ENCODE measurements at places on chromosomes 4 and X.

GRCh38 chr4:134174271-134174670, 27.3 kb downstream of the PABPC4L start:
- no peak for DNase-seq

DNA sequence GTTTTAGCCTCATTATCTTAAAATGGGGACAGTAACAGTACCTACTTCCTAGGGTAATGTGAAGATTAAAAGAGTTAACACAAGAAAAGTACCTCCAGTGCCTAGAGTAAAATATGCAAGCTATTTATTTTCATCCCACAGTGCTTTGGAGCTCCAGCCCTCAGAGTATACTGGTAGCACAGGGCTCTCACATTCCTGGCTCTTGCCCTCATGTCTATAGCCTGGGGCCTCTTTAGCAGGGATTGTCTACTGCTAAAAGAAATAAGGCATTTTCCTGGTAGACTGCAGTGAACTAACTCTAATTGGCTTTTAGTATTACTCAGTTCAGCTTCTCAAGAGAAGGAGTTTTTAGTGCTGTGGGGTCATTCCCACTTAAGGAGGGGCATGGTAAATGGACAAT, 60.8 kb downstream of the RRAGB start:
- no peak for DNase-seq

GRCh38 chr4:156767911-156768415, 203.6 kb downstream of the PDGFC start:
- no peak for DNase-seq

DNA sequence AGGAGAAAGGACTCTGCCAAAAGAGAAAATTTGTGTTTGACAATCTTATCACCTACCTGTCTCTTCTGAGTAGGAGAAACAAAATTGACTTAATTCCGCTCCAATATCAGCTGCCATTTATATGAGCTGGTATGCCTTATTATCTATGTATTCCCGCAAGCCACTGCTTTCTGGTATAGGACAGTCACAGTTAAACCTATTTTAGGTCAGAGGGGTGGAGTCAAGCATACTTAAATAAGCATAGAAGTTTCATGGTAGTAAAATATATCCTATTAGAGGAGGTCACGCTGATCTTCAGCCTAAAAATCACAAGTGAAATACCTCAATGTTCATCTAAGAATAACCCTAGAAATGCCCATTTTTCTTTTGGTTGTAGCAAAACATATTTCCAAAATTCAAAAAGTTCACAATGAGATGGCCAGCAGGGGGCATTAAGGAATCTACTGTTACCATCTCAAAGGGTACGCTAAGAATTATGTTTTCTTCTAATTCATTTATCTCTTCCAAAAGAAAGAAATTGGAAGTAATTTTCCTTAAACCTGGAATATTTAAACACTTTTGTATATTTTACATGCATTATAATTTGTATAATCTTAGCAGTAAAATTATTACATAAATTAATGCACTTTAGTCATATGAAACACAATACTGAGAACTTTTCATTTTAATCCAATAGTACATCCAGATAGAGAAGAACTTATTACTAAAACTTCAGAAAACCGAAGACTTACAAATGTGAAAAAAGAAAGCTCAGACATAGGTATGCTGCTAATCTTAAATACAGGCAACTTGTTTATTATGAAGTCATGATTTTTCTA, 10.5 kb downstream of the PPAT start:
- no peak for DNase-seq

DNA sequence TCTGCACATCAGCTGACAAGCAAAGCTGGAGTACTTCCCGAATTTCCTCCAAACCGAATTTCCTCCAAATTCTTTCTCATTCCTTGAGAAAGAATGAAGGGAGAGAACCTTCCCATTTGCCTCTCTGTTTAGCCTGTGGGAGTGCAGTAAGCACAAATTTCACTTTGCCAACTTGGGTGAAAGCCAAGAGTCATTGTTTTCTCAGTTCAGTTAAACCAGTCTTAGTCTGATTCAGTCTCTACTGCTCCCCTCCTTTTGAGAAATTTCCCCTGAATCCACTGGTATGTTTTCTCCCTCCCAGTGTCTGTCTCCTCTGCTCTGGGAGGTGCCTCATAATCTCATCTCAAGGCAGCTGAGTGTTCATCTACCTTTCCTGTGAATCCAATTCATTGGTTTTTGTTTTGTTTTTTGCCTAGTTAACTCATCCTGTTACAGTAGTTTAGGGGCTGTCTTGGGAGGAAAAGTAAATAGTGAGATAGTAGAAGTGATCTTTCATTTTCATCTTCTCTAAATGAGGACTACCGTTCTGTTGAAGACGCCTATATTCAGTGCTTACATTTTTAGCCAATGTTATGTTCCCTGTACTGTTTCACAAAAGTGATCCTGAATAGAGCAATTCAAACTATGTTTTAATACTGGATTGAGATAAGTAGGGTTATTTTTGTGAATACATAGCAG, 49.0 kb downstream of the SYTL5 start:
- DNase-seq, result no peak

DNA sequence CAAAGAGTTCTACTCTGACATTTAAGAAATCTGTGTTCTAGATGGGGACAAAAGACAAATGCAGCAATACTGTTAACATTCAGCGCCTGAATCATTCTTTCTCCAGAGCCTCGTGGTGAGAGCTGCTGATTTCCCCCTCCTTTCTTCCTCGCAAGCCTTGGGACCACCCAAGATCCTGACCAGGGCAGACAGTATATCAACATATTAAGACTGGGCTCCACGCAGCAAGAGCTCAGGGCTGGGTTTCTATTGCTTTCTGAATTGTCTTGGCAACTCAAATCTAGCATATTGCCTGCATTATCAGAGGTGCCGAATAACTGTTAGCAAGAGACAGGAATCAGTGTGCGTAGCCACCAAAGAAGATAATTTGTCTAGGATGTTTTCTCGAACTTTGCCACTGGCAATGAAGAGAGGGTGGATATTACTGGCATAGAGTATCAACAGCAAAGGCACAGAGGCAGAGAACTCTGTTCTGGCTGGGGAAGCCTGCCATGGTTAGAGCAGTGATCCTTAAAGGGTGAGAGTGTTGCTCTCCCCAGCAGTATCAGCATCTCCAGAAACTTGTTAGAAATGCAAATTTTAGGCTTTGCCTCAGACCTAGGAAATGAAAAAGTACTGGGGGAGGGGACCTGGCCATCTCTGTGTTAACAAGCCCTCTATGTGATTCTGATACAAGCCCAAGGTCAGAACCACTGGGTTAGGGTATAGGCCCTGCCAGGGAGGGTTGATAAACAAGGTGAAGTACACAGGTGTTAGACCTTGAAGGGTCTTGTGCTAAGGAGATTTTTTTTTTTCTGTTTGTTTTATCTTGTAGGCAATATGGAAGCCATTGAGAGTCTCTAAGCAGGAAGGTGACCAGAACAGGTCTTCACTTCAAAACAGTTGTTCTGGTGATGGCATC, 46.2 kb upstream of the MID1IP1 start:
- no peak for DNase-seq

DNA sequence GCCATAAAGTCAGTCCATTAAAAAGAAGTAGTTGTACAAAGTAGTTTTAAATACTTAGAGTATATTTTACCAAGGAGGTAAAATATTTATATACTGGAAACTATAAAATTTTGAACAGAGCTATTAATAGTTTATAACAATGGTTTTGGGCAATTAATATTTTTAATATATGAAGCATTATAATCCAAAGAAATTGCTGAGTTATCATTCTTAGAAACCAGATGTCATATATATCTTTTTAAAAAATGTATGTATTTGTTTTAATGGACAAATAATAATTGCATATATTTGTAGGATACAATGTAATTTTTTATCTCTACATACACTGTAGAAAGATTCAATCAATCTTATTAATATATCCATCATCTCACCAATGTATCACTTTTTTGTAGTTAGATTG, 207.8 kb downstream of the CXXC4 start:
- no peak for DNase-seq

GRCh38 chrX:69028761-69029120, 136.5 kb downstream of the PJA1 start:
- no peak for DNase-seq

DNA sequence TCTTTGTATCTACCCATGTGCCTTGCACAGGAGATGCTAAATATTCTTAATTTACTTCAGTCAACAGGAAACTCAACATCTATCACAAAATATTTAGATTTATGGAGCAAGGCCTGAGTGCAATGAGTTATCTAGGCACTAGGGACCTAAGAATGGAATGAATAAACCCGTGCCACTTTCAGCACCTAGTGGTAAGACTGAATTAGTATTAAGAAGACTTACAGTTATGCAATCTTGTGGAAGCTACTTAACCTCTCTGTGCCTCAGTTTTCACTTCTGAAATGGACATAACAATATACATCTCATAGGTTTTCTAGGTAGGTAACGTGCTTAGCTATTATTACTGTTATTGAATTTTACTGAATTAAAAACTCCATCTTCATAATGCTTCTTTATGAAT, 144.6 kb upstream of the MAP3K15 start:
- no peak for DNase-seq

DNA sequence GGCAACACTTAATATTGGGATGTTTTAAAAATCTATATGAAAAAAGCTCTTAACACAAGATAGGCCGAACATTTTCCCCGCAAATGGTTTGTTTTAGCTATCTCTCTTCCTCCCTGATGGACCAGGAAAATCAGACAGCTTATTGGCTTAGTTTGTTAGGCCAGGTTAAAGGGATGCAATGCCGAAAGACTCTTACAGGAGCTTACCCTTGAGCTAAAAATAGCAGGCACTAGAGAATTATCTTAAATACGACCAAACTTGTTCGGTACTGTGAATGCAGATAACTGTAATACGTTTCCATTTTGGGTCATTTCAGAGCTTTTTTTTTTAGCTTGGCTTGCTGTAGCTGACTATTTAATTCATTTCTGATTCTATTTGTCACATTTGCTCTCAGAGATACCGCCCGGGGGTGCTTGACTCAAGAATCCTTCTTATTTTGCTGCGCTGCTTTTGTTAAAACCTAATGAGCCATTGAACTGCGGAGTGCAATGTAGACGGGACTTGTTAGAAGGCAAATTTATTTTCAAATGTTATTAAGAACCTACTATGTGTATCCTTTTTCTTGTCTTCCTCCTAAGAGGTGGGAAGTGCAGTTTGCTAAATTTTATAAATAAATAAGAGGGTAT, 23.3 kb downstream of the PPARGC1A start:
- DNase-seq, result no peak

GRCh38 chr4:89784686-89785231, 52.2 kb downstream of the SNCA start:
- DNase-seq, result no peak

GRCh38 chr4:178784491-178784890, 1342.3 kb upstream of the AGA start:
- no peak for DNase-seq

DNA sequence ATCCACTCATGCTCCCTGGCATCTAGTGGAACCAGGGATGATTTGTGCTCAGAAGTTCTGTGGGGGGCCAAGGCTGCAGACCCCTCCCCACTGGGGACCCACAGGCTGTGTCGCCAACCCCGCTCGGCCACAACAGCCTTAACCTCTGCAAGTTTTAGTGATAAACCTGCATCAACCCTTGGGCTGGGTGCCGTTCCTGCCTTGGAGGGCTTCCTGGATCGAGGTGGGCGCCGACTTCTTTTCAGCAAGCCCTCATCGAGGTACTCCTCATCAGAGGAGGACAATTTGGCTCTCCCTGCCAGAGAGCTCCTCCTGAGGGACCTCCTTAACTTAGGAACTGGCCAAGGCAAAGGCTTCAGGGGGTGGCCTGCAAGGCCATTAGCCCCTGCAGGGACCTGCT, 1.9 kb downstream of the SOWAHB start:
- DNase-seq, result no peak

DNA sequence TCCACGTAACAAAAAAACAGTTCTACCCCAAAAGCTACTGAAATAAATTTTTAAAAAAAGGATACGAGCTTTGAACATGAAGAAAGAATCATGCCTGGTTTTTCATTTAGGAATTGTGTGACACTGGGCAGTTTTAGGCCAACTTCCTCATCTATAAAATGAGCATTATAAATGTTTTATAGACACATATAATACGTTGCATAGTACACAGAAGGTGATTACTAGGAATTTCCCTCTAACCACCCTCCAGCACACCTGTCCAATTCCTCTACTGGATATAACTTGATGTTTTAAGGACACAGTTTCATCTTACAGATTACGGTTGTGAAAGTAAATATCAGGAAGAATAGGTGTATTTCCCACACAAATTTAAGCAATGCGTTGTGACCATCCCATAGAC, 85.5 kb upstream of the IQCM start:
- no peak for DNase-seq

- no peak for DNase-seq
Observed at GRCh38 chr4:15702941-15703403, at the start of gene BST1. Gene BST1 (plus strand): TSS chr4:15703065. CDS start chr4:15703145, 80 bp downstream.

GRCh38 chr4:17317526-17317925, 194.4 kb downstream of the QDPR start:
- no peak for DNase-seq

Measured in NT2/D1 (cell line).